ENCODE measurements at places on chromosomes 13 and 19. TPM values are rescaled to one million over a fixed set of nuclear protein-coding genes. Genes with fewer than 3 reads are reported as not detected.

The HCN2 gene
- total RNA-seq, result 0.81 TPM

GRCh38 chr13:41681587-41681986, 224.2 kb downstream of the RGCC start:
- no peak for DNase-seq

The CYP2F1 gene
- total RNA-seq, result not detected

GRCh38 chr13:113558461-113558860, 26.1 kb upstream of the TFDP1 start:
- DNase-seq, result no peak

DNA sequence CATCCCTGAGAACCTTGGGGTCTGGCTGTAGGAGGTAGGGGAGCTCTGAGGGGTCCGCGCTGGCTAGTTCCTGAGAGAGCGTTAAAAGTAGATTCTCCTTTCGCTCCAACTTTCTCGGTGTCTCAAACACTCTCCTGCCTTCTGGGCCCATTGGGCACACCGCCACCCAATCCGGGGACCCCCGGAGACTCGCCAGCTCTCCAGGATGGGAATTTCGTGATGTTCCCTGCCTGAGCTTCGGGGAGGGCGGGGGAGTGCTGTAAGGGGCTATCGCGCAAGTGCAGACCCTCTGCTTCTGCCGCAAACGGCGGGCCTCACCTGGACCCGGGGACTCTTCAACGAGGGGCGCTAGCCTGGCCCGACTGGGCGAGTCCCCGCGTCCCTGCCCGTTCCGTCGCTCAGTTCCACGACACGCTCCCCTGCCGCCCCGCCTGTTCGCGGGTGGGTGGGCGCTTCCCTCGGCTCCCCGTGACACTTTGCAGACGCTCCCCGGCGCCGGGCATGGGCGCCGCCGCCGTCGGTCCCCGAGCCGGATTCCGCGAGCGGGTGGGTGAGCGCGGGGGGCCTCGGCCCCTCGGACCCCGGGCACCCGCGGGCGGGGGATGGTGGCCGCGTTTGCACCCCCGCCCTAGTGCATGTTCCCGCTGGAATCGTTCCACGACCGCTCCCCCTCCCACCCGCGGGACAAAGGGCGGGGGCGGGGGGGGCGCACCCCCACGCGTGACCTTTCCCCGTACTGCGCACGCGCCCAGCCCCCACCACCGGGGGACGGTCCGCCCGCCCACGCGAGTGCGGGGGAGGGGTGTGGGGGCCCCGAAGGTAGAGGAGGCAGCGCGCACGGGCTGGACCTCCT, at the start of gene CCDC106:
TSS of gene CCDC106 (plus strand) at position 481 of the 853 bp plus-strand sequence. CDS start 835 bp downstream, outside the sequence.
- DNase-seq, result peak; percentile 62

- DNase-seq, result no peak
Observed at GRCh38 chr13:38954291-38954690, 36.3 kb downstream of the STOML3 start.

GRCh38 chr19:5292822-5293611, 47.6 kb downstream of the PTPRS start:
- peak; percentile 58 for DNase-seq

The ZNF547 gene
- 3.9 TPM for total RNA-seq

GRCh38 chr19:4090356-4091220, 23.9 kb upstream of the ZBTB7A start:
- DNase-seq, result no peak

DNA sequence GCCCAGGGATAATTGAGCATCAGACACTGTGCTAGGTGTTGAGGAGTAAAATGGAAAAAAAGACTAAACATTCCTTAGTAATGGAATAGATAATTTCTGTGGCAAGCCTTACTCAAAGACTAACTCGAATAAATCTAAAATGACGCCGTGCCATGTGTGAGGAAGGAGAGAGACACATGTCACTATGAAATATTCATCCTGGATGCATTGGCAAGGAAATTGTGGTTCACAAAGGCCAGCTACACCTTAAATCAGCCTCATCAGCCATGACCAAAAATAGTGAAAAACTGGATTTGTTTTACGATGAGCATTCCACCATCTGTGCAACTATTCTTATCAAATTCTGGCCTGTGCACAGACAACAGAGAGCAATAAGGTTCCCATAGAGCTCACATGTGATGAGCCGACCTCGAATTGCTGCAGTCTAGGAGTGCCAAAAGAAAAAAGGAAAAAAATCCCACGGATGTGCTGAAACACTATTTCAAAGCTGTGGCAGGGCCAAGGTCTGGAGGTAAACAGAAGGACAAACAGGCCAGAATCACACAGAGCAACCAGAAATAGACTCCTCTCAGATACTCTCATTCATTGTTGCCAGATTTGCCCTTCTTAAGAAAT, 505.7 kb downstream of the EFNB2 start:
- no peak for DNase-seq

DNA sequence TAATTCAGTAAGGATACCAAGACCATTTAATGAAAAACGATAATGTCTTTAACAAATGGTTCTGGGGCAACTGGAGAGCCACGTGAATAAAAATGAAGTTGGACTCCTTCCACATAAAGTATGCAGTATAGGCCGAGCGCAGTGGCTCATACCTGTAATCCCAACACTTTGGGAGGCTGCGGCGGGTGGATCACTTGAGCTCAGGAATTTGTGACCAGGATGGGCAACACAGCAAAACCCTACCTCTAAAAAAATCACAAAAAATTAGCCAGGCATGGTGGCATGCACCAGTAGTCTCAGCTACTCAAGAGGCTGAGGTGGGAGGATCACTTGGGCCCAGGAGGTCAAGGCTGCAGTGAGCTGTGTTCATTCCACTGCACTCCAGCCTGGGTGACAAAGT, 20.6 kb upstream of the CD33 start:
- DNase-seq, result no peak
